ENCODE measurements at places on chromosomes 11 and 22. TPM values are rescaled to one million over a fixed set of nuclear protein-coding genes. Genes with fewer than 3 reads are reported as not detected.
A peak's percentile ranks its signal among the peaks of the same experiment; 100 is the strongest.

DNA sequence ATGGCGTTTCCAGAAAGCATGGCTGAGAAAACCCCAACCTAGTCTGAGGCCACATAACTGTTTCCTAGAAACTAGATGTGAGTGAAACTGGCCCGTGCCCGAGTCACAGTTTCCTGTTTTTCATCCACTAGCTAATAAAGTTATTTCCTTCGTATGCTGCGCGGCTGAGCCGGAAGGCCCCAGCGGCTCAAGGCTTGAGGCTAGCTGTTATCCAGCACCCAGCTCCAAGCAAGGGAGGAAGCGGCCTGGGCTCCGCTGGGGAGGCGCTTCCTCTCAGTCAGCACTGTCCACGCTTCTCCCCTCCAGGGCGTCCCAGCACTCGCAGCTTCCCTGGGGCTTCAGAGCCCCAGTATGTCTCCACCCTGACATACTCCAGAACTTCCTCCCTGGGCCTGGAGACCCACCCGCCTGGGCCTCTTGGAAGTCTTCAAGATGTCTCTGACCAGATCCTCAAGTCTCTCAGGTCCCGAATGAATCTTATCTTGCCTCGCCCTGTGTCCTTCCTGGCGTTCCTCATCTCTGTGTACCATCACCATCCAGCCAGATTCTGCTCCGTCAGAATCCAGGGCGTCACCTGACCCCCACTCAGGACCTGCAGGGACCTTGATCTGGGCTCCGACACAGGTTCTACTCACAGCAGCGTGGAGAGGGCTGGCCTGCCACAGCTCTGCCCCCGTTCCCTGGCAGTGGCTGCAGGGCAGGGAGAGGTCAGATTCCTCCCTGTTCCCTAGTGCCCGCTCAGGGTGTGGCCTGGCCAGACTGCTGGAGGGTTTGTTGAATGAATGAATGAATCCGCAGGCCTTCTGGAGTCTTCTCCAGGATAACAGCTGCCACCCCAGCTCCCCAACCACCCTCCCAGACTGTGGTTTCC lies 81.9 kb downstream of the LRRC32 start:
- no peaks in the 10 kb centered on the region for H3K36me3 ChIP-seq
- H3K4me1 ChIP-seq = no peaks in the 10 kb centered on the region
- H3K27ac ChIP-seq = no peak overlapping the region
- DNase-seq = no peak
- H3K4me3 ChIP-seq = no peak overlapping the region

DNA sequence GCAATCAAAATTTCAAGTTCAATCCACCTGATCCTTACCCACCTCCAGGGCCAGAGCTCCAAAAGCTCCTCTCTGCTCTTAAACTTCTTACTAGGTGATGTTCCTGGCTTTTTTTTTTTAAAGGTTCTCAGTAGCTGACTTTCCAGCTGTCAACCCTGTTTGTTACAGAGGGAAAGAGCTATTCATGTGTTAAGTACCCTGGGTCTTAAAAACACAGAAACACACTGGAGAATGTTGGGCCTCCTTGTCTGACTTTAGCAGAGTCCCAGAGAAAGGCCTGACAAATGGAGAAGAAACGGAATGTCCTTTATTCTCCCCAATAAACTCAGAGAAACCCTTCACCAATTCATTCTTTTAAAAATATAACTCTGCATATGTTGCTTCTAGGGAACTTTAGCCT lies 3.2 kb downstream of the LRRC4C start:
- no peaks in the 10 kb centered on the region for H3K36me3 ChIP-seq
- H3K27me3 ChIP-seq = no peaks in the 10 kb centered on the region
- no peak overlapping the region for H3K27ac ChIP-seq
- H3K4me1 ChIP-seq = no peaks in the 10 kb centered on the region

Gene APOBEC3B
- 13.9 TPM for total RNA-seq

Gene CLCF1
- total RNA-seq = 0.48 TPM

DNA sequence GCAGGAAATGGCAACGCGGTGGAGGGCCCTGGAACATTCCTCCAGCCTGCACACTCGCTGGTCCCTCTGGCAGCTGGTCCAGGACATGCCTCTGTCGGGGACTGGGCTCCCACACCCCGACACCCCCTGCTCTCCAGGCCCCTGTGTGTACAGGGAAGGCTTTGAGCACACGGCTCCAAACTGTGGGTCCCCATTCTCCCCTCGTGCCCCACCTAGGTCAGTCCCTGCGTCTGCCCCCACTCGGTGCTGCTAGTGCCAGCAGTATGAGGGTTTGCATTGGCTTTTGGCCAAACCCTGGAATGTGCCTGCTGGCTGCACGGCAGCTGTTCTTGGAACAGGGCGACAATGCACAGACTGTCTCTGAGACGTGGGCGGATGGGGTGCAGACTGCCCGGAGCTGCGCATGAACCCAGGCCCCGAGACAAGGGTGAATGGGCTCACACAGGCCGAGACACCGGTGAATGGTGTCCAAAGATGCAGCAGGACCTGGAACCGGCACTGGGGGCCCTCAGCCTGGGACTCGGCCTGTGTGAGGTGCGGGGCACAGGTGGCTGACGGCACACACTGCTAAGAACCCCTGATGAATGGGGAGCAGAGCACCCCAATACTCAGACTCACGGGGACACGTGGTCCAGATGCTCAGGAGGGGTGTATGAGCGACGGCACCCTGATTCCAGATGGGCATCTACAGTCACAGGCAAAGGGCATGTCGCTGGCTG lies 7.5 kb upstream of the SYT8 start:
- peaks cover 2% of the 10 kb centered on the region for H3K27me3 ChIP-seq
- H3K4me3 ChIP-seq = no peak overlapping the region
- peaks cover 78% of the 10 kb centered on the region for H3K4me1 ChIP-seq
- no peaks in the 10 kb centered on the region for H3K36me3 ChIP-seq
- DNase-seq = peak; percentile 70

- no peaks in the 10 kb centered on the region for H3K36me3 ChIP-seq
- peak overlapping the region; percentile 79 for H3K4me3 ChIP-seq
- H3K27ac ChIP-seq = peak overlapping the region; percentile 51
Observed at GRCh38 chr11:73376803-73377629, 817 bp downstream of the RELT start.

Gene LYVE1
- 1.4 TPM for total RNA-seq

GRCh38 chr11:62193952-62194351 lies 3.9 kb downstream of the SCGB1D1 start:
- H3K4me1 ChIP-seq = no peaks in the 10 kb centered on the region
- peaks cover 69% of the 10 kb centered on the region for H3K27me3 ChIP-seq
- H3K36me3 ChIP-seq = no peaks in the 10 kb centered on the region

Data from HepG2 (cell line).